RWPE1 (cell line): ENCODE measurements at places on chromosomes 6 and 20.

- DNase-seq = no peak
Observed at GRCh38 chr6:13663986-13664385, 47.6 kb downstream of the RANBP9 start.

DNA sequence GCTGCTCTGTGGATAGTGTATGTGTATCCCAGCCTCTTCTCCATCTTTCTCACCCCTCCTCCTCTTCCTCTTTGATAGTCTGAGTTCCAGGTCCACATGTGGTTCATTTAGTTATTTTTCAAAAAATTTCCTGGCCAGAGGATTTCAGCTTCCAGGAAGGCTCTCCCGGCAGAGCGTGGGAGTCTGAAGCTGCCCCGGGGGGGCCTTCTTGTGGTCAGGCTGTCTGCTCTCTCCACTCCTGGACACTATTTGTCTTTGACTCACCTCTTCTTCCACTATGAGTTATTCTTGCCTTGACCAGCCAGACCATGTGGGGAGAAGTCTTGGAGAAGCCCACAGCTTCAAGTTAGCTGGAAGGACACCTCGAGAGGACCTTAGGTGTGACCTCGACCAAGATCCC is 258.8 kb downstream of the CDC5L start:
- no peak for DNase-seq

GRCh38 chr6:109872968-109873545 is 105.1 kb upstream of the GPR6 start:
- DNase-seq = no peak

GRCh38 chr6:79134699-79135474 is 56.8 kb upstream of the PHIP start:
- no peak for DNase-seq

- no peak for DNase-seq
Observed at GRCh38 chr6:116136373-116136772, 10.4 kb upstream of the COL10A1 start.

DNA sequence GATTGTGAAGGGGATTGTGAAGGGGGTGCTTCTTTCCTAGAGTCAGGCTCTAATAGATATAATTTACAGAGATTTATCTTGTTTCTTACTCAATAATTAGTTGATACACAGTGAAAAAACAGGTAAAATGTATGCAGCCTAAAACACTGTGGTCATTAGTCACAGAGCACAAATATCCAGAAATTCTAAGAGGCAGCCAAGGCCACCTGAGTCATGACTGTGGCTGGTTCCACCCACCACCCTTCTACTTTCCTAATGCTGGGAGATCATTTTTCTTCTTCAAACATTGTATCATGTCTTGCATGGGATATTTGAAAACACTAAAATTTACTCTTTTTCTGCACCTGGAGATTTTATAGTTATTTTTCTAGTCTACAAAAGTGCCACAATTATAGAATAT is 181.6 kb downstream of the OTOR start:
- DNase-seq = no peak

- no peak for DNase-seq
Observed at GRCh38 chr6:35365594-35366203, 23.3 kb downstream of the PPARD start.

GRCh38 chr20:31915491-31916280 is 36.2 kb downstream of the PDRG1 start:
- no peak for DNase-seq

DNA sequence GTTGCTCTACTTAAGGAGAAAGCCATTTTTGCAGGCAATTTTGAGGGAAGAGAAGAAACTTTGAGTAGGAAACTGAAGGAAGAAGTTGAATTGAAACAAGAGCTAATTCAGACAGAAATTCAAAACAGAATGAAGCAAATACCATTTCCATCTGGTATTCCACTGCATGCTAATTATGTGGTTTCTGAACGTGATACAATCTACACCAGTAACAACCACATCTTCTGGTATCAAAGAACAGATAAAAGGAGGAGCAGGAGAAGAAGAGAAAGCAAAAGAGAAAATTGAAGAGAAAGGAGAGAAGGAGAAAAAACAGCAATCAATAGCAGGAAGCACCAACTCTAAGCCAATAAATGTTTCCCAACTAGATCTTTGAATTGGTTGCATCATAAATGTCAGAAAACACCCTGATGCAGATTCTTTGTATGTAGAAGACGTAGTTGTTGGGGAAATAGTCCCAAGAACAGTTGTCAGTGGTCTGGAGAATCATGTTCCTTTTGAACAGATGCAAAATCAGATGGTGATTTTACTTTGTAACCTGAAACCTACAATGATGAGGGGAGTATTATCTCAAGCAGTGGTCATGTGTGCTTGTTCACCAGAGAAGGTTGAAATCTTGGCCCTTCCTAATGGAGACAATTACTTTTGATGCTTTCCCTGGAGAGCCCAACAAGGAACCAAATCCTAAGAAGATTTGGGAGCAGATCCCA is 132.4 kb downstream of the MACROD2 start:
- no peak for DNase-seq

GRCh38 chr6:150880336-150880735 is 14.8 kb downstream of the MTHFD1L start:
- no peak for DNase-seq

GRCh38 chr6:31908791-31909190 is 6.9 kb upstream of the ZBTB12 start:
- no peak for DNase-seq

DNA sequence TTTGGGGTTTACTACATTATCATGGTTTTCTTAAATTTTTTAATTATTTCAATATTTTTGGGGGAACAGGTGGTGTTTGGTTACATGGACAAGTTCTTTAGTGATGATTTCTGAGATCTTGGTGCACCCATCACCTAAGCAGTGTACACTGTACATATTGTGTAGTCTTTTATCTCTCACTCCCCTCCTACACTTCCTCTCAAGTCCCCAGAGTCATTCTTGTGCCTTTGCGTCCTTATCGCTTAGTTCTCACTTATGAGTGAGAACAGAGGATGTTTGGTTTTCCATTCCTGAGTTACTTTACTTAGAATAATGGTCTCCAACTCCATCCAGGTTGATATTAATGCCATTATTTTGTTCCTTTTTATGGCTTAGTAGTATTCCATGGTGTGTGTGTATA is 130.9 kb upstream of the CD93 start:
- DNase-seq = no peak

GRCh38 chr6:77930952-77931351 is 278.1 kb downstream of the MEI4 start:
- DNase-seq = no peak

DNA sequence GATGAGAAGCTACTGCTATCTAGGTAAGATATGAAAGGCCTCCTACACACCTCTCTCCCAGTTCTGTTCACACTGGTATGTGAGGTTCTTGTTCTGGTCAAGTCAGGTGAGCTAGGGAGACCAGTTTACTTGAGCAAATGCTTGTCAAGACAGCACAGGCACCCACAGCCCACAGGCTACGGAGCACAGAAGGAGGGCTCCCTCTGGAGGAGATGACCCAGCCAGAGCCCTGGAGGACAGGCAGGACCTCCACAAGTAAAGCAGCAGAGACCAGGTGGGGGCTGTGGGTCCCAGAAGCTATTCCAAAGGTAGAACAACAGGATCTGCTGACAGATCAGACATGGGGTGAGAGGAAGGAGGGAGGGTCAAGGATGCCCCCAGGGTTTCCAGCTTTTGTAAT is 13.2 kb downstream of the MMP24OS start:
- DNase-seq = no peak

DNA sequence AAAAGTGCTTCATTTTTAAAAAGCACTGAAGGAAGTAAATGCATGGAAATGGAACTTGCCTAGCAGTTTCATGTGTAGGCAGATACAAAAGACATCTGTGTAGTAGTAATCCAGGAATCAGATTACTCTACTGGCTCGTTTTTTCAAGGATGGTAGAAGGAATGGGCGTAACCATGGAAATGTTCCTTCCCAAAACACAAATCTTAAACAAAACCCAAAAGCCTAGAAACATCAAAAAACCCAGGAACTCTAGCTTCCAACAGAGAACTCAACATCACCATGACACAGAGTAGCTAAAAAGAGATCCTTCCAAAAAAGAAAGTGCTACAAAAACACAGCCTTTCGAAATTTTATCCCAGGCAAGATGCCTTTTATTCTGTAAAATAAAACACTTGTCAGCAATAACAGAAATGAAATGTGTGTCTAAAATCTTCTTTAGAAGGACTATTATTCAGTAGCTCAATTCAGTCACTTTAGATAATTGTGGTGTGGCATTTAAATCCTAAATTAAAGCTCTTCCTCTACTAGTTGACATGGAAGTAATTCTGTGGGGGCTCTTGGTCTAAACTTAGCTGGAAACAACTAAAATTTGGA is 81.7 kb downstream of the FAM217A start:
- DNase-seq = no peak

DNA sequence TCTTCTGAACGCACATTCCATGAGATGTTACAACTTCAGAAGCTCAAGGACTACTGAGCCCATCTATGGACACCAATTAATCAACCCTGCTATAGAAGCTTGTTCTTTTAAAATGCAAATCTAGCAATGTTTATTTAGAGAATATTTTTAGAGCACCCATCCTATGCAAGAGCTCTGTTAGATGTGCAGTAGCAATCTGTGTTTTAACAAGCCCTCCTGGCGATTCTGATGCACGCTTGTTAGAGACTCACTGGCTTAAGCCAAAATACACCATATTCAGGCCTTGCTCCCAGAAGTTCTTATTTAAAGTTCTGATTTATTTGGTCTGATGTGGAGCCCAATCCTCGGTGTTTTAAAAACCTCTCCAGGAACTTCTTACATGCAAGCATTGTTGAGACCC is 21.1 kb upstream of the ARG1 start:
- no peak for DNase-seq

DNA sequence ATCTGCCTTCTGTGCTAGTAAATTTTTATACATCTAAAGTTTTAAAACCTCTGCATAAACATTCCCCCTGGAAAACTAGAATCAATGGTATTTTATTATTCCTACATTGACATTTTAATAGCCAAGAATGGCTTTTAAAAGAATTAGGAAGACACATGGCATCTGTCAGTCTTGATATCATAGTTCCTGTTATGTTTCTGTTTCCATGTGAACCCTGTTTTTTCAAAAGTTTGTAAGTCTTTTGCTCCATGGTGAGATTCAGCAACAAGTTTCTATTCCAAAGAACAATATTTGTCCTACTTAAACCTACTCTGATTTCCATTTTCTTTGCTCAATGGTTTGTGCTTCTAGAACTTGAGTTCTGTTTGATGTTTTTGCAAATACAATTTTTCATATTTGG is 95.2 kb downstream of the PLEKHG1 start:
- DNase-seq = no peak

- DNase-seq = no peak
Observed at GRCh38 chr6:149847939-149848267, 16.3 kb downstream of the LRP11 start.

DNA sequence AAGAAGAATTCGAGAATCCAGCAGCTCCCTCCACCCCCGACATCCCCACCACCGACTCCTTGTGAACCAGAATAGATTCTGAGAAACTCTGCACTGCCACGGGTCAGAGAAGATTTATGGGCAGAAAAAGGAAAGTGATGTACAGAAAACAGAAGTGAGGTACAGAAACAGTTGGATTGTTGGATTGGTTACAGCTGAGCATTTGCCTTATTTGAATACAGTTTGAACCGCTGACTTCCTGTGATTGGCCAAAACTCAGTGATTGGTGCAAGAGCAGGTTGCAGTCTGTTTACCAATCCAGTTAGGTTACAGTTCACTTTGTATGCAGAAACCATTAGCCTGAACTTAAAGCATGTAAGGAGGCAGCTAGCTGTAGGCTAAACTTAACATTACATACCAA is 131.2 kb upstream of the HDDC2 start:
- DNase-seq = no peak

GRCh38 chr6:120511712-120512111 is 822.6 kb downstream of the TBC1D32 start:
- DNase-seq = no peak

- no peak for DNase-seq
Observed at GRCh38 chr20:49757597-49757996, 43.9 kb upstream of the B4GALT5 start.

GRCh38 chr20:35476288-35476687 is 20.9 kb downstream of the CEP250 start:
- no peak for DNase-seq

DNA sequence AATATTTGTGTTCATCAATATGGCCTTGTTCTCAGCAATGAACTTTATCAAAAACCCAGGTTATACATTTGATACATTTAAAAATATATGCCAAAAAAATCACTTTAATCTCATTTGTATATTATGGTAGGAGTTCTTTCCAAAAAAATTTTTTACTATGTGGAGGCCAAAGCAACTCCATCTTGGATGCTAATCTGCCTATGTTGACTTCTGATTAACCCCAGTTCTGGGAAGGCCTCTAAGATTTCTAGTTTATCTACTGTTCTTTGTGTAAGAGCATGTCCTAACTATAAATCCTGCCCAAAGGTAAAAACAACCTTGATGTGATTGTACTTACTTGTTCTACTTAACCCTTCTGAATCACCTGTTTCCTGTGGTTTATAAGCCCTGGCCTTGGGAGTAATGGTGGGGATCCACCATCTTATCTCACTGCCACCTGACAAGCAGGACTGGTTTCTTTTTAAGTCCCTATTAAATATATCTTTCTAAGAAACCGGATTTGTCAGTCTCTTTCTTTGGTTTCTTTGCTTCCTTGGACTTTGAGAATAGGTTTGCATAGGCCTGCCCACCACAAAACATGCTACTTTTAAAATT is 46.7 kb downstream of the RNGTT start:
- no peak for DNase-seq

- no peak for DNase-seq
Observed at GRCh38 chr6:56268266-56268665, 20.9 kb upstream of the COL21A1 start.

GRCh38 chr6:83470587-83470986 is 39.7 kb upstream of the ME1 start:
- DNase-seq = no peak

DNA sequence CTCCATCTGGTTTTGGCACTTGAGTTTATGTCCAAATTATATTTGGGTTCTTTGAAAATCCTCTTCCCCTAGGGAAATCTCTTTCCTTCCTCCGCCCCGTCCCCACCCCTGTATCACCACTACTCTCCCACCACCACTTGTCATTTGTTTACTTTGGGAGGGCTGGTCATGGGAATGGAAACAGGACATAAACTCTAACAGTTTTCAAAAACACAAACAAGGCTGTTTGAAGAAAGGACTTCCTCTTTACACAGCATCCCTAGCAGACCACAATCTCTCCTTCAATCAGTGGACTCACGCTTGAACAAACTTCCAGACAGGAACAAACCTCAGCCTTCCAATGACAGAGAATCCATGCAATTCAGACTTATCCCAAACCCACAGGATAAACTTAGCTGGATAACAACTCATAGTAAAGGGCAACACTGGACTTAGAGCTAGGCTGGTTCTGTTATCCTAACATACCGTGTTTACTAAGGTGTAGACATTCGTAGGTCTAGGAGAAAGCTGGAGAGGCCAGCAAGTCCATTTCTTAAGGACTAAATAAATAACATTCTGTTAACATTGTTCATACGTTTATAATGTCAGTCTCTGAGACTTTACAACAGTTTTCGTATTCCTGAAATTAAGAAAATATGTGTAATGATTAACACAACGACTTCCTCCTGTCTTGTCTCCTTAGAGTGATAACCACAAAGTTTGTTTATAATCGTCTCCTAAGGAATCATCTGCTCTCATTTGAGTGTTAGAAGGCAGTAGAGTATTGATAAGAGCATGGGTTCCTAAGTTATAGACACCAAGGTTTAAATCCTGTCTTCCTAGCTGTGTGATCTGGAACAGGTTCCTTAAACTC is 44.1 kb upstream of the CTAGE9 start:
- no peak for DNase-seq
